Ureter (tissue), 1 donor: ENCODE measurements at places on chromosomes 12 and 14. TPM values are rescaled to one million over a fixed set of nuclear protein-coding genes. Genes with fewer than 3 reads are reported as not detected.

The DAD1 gene
- 172 TPM for total RNA-seq

The SLC5A8 gene
- total RNA-seq = not detected

The FOXN4 gene
- total RNA-seq = not detected

The PDE3A gene
- total RNA-seq = 6.5 TPM

The GDF11 gene
- 7.2 TPM for total RNA-seq

The CCDC175 gene
- total RNA-seq = not detected

The CD69 gene
- total RNA-seq = 10.7 TPM

The BICDL1 gene
- total RNA-seq = 17.2 TPM

The SYNE3 gene
- total RNA-seq = 14.4 TPM

The FGF23 gene
- not detected for total RNA-seq

The CDKN3 gene
- total RNA-seq = 2.4 TPM

The JKAMP gene
- total RNA-seq = 29.5 TPM

The CHPT1 gene
- 49.9 TPM for total RNA-seq

The SYT10 gene
- total RNA-seq = 0.16 TPM

The MUCL1 gene
- total RNA-seq = not detected

The SLC38A4 gene
- 37.1 TPM for total RNA-seq

The BRF1 gene
- total RNA-seq = 48.7 TPM
